ENCODE measurements at places on chromosomes 13 and 19.
A peak's percentile ranks its signal among the peaks of the same experiment; 100 is the strongest.

DNA sequence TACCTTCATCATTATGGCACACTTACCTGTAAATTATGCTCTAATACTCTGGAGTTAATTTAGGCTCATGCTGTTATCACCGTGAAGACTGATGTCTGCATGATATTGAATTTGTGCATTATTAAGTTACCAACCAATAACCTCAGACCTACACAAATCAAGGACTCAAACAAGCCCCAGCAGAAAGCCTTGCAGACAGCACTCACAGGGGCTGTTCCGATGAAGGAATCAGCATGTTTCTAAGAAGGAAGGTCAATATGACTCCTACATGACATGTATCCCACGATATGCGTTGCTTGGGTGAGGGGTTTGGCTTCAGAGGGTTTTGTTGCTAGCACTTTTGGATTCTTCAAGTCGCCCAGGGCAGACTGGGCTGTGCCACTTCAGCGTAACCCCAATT is 1071.2 kb upstream of the SLC10A2 start:
- no peak for DNase-seq

DNA sequence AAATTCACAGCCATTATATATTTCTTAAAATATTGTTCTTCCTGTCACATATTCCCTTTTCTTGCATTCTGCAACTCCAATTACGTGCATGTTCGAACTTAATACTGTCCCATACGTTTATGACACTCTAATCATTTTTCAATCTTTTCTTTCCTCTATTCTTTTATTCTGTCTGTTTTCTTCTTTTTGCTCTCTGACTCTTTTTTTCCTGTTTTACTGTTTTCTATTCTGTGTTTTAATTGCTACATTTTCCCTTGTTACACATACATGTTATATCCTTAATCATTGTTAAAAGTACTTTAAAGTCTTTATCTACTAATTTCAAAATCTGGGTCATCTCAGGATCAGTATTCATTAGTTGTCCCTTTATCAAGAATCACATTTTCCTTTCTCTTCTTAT is 1149.1 kb upstream of the PCDH20 start:
- no peak for DNase-seq

GRCh38 chr19:16645140-16645539 is 14.8 kb downstream of the SMIM7 start:
- no peak for DNase-seq

GRCh38 chr13:111515307-111515617 is 194.8 kb downstream of the TEX29 start:
- DNase-seq, result no peak

DNA sequence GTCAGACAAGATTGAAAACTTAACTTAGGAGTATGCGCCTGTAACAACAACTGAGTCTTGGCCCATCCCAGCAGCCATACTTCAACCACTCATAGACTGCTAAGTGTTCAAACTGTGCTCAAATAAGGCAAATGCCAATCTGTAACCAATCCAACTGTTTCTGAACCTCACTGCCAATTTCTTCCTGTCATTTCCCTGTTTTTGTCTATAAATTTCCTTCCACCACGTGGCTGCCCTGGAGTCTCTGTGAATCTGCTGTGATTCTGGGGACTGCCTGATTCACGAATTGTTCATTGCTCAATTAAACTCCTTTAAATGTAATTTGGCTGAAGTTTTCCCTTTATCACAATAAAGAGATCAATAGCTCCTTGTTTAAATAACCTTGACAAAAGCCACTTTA is 50.8 kb upstream of the FREM2 start:
- no peak for DNase-seq

- no peak for DNase-seq
These were observed 21.7 kb downstream of the TEX30 start for GRCh38 chr13:102751886-102752285.

GRCh38 chr13:51043310-51043709 is 67.8 kb downstream of the C13orf42 start:
- no peak for DNase-seq

DNA sequence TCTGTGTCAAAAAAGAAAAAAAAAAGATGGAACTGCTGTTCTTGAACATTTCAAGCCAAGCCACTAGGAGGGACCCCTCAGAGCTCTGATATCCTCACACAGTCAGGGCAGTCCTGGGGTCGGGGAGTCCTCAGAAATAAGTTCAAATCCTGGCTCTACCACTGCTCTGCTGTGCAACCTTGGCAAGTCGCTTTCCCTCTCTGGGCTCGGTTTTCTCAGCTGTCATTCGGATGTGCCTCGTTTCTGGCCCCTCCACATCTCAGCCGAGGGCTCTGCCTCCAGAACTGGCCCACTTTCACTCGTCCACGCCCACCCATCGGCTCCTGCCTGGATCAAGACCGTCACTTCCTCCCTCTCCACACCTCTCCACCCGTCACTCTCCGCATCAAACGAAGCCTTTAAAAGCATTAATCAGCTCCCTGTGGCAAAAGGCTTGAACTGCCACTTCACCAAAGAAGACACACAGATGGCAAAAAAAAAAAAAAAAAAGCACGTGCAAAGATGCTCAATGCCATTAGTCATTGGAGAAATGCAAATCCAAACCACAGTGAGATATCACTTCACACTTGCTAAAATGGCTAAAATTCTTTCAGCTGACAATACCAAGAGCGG is 7.4 kb upstream of the ZNRF4 start:
- no peak for DNase-seq

DNA sequence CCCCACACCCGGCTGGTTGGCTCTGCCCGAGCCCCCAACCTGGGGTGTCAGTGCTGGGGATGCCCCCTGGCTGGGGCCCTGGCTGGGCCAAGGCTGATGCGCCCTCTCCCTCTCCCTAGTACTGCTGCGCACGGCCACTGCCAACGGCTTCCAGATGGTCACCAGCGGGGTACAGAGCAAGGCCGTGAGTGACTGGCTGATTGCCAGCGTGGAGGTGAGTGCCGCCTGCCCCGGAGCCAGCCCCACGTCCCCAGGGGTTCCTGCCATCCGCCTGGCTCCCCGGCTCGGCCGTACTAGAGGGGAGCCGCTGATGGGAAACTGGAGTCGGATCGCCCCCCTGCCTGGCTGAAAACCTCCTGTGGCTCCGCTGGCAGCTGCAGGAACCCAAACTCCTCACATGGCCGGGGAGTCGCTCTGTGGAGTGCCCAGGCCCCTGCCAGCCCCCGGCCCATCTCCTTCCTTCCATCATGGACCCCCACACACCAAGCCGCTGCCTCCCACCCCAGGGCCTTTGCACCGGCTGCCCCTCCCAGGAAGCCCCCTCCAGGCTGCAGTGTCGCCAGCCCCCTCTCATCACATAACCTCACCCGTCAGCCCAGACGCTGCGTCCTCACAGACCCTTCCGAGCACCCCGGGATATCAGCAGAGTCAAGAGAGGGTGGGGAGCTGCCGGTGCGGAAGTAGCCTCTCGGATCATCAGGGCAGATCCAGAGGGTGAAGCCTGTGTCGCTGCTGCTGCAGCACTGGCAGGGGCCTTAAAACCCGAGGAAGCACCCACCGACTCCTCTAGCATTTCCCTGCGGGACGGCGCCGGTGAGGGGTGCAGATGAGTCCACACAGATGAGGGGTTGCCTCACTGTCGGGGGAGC is 10.6 kb downstream of the NCLN start:
- no peak for DNase-seq

GRCh38 chr13:71056581-71056980 is 810.4 kb downstream of the DACH1 start:
- no peak for DNase-seq

DNA sequence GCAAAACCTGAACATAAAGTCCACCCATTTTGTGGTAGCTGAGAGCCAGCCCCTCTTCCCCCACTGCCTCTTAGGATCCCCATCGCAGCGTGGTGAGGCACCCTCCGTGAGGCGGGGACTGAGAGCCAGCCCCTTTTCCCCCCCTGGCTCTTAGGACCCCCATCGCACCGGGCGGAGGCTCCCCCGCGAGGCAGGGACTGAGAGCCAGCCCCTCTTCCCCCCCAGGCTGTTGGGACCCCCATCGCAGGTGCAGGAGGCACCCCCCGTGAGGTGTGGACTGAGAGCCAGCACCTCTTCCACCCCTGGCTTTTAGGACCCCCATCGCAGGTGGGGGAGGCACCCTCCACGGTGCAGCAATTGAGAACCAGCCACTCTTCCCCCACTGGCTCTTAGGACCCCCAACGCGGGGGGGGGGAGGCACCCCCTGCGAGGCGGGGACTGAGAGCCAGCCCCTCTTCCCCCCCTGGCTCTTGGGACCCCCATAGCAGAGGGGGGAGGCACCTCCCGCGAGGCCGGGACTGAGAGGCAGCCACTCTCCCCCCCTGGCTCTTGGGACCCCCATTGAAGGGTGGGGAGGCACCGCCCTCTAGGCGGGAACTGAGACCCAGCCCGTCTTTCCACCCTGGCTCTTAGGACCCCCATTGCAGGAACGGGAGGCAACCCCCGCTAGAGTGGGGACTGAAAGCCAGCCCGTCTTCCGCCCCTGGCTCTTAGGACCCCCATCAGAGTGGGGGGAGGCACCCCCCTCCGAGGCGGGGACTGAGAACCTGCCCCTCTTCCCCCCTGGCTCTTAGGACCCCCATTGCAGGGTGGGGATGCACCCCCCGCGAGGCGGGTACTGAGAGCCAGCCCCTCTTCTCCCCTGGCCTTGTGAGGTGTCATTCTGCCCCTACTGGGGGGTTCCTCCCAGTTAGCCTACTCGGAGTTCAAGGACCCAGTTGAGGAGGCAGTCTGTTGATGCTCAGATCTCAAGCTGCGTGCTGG is 366.4 kb upstream of the SPRY2 start:
- no peak for DNase-seq

- DNase-seq, result no peak
These were observed 646.3 kb upstream of the SLITRK1 start for GRCh38 chr13:84528408-84529070.

DNA sequence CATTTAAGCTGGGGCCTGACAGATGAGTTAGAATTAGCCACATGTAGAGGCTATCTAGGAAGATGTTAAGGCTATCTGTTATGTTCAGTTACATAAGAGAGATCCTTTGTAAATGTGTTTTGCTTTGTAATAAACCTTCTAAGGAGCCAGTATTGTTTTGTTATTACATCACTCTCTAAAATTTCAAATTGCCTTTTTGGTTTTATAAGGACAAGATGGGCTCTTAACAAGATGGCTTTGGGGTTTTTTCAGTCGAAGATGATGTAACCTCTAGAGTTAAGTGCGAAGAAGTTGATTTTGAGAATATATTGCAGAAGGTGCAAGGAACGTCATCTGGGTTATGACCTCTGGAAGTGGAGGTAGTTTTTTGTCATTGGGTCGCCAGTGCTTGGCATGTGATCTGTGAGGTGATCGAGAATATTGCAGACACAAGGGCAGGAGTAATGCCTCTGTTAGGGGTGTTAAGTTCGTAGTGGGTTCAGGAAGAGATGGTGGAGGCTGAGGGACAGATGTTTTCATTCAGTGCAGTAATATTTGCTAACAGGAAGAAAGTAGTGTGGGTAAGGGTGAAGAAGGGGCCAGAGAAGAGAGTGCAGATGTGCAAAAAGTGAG is 12.7 kb downstream of the LSM14A start:
- DNase-seq, result no peak

DNA sequence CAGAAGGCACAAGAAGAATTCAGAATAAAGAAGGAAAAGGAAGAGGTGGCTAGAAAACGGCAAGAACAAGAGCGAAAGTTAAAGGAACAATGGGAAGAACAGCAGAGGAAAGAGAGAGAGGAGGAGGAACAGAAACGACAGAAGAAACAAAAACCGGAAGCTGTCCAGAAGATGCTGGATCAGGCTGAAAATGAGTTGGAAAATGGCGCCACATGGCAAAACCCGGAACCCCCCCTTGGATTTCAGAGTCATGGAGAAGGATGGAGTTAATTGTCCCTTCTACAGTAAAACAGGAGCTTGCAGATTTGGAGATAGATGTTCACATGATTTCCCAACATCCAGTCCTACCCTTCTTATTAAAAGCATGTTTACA is 6.7 kb downstream of the CD209 start:
- DNase-seq, result no peak

DNA sequence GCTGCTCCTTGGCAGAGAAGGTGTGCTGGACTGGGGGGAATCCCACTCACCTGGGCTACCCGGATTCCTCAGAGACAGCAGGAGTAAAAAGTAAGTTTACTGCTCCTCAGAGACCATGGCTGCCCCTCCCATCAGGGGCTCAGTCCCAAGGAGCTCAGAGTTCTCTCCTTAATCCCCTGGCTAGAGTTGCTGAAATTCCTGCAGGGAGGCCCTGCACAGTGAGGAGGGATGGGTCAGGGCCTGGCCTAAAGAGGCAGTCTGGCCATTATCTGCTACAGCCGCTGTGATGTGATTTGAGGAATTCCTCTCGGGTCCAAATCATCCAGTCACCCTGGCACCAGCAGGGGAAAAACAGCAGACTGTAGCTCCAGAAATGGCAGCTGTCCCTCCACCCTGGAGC is 502.5 kb downstream of the PCDH17 start:
- no peak for DNase-seq

DNA sequence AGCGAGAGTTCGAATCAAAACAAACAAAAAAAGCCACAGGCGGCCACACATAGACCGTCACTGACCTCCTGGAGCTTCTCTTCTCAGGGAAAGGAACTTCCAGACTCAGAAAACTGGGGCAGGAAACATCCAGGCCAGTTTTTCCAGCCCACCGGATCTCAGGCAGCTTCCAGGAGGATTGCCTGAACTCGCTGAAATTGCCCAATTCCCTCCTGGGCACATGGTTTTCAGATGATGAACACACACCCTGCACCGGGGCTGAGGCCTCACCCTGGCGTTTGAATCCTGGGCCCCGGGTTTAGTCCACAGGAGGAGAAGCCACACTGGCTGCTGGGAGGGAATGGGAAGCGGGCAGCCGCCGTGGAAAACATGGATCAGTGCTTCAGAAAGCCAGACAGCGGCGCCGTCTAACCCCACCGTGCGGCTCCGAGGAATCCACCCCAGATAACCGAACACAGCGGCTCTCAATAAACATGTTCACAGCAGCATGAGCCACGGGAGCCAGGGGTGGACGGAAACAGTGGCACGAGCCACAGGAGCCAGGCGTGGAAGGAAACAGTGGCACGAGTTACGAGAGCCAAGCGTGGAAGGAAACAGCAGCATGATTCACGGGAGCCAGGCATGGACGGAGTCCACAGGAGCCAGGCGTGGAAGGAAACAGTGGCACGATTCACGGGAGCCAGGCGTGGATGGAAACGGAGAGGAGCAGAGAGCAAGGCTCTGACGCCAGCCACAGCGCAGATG is 18.2 kb upstream of the PTBP1 start:
- DNase-seq, result peak; percentile 37

DNA sequence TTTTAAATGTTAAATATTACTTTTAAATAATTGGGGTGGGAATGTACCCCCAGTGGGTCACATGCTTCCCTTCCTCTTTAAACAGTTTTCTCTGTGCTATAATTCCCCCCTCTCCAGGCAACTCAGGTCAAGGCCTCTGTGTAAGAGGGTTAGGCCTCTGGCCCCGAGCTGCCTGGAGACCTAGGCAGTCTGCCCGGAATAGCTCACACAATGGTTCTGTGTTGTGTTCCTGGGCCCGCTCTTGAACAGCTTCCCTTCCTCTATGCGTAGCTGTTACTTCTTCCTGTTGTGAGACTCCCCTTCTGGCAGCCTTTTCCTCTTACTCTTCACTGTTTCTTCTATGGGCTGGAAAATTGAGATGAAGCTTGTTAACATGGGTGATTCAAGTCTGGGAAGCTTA is 14.8 kb upstream of the ZNF492 start:
- DNase-seq, result no peak
